IMR-90 (cell line): ENCODE measurements at places on chromosomes 2 and 18. TPM values are rescaled to one million over a fixed set of nuclear protein-coding genes. Genes with fewer than 3 reads are reported as not detected.

The RAD51AP2 gene
- not detected in 2 replicates for total RNA-seq

The CCL20 gene
- not detected in 2 replicates for total RNA-seq

DNA sequence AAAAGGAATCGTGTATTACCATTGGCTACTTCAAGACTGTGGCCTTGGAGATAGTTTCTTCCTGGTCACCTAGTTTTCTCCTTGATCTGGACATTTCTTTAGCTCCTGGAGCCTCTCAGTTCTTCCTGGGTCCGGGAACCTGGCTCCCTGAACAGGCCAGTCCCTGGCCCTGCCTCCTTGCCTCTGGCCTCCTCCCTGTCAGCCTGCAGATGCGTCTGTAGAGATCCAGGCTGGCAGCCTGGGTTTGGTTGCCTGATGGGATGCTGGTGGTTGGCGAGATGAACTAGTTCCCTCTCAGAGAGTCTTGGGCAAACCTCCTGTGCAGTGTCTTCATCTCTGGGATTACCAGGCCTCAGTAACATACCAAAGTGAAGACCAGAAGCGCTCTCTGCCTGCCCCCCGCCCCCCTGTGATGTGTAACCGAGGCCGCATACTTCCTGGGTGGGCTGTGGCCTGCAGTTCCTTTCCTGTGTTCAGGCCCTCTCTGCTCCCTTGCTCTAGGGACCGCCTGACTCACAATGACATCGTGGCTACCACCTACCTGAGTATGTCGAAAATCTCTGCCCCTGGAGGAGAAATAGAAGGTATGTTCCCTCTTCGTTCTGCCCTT, 85.4 kb downstream of the DYSF start:
- H3K27me3 ChIP-seq: peaks cover 15% of the 10 kb centered on the region
- H3K4me1 ChIP-seq: no peaks in the 10 kb centered on the region
- DNase-seq: no peak
- no peak overlapping the region for H3K27ac ChIP-seq
- H3K36me3 ChIP-seq: no peaks in the 10 kb centered on the region

GRCh38 chr18:77708826-77709506, 459.3 kb downstream of the GALR1 start:
- no peaks in the 10 kb centered on the region for H3K4me1 ChIP-seq
- no peak overlapping the region for H3K27ac ChIP-seq
- H3K27me3 ChIP-seq: no peaks in the 10 kb centered on the region
- no peaks in the 10 kb centered on the region for H3K36me3 ChIP-seq
- no peak for DNase-seq
- no peak overlapping the region for H3K4me3 ChIP-seq

DNA sequence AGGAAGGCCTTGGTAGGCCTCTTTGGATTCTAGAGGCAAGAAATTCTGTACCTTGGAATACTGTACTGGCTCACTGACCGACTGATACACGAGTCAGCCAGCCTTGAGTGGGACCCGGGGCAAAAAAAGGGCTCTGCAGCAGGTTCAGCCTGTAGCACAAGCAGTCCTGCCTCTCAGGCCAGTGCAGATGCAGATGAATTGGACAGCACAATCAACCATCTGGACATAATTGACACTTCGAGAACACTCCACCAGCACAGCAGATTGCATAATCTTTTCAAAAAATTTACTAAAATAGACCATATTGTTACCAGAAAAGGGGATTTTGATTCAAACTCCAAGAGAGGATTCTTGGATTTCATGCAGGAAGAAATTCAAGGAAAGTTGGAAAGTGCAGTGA, 241.6 kb downstream of the RPIA start:
- no peak overlapping the region for H3K4me3 ChIP-seq
- H3K36me3 ChIP-seq: no peaks in the 10 kb centered on the region
- H3K27me3 ChIP-seq: no peaks in the 10 kb centered on the region
- DNase-seq: no peak
- H3K27ac ChIP-seq: no peak overlapping the region

DNA sequence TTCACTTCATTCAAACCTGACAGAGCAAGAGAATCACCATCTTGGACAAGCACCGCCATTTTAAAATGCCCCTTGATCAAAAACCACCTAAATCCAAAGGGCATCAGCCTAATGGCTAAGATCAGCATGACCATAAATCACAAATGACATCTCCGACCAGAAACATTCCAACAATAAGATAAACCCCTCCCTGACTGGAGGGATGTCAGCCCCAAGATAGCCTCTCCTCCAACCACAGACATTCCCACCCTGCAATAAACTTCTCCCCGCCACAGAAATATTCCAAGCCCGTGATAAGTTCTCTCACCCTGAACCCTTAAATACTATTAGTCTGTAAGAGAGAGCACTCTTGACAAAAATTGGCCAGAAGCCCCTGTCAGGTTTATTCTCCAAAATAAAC, 21.6 kb upstream of the LYPD1 start:
- DNase-seq: no peak
- H3K27me3 ChIP-seq: no peaks in the 10 kb centered on the region
- H3K36me3 ChIP-seq: peaks cover 3% of the 10 kb centered on the region; the same call in 1 of the 2 replicates
- H3K4me1 ChIP-seq: peaks cover 16% of the 10 kb centered on the region
- H3K4me3 ChIP-seq: no peak overlapping the region

DNA sequence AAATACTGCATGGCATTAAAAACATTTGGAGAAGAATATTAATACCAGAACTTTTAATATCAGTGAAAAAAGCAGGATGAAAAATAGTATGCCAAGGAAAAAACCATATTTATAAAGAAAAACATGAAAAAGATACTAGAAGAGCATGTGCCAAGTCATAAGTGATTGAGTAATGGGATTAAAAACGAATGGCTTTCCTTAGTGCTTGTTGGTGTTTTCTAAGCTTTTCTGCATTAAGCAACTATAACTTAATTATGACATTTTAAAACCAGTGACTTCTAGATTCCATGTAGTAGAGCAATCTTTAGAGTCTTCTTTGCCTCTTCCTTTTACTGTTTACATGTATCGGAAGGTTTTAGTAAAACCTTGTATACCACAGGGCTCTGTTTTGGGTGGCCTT, 6.6 kb downstream of the MAPRE3 start:
- H3K27me3 ChIP-seq: no peaks in the 10 kb centered on the region; the same call in 1 of the 2 replicates
- no peak for DNase-seq
- H3K36me3 ChIP-seq: no peaks in the 10 kb centered on the region
- H3K27ac ChIP-seq: no peak overlapping the region
- H3K4me3 ChIP-seq: no peak overlapping the region

DNA sequence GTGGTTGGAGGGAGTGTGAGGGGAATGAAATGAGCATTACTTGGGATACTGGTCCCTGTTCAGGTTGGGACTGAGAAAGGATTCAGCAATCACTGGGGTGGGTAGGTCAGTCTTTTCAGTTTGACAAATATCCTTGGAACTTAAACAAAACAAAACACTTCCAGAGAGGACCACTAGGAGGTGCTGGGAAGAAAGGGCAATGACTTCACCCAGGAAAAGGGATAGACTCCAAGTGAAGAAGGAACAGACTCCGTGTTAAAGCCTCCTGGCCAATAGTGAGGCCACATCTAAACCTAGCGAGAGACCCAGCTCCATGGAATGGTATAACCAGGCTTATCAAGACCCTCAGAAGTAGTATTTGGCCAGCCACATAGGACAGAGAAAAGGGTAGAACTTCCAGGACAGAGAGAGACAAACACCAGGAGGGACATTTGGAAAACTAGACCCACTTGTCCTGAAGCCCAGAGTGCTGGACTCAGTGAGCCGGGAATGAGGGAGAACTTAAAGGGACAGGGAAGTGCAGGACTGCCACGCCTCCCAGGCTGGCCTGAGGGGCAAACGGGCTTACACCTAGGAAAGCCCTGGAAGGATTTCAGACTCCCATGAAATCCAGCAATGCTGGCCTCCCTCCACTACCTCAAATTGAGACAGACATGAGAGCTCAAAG, 19.6 kb upstream of the KCNG3 start:
- no peak overlapping the region for H3K4me3 ChIP-seq
- no peaks in the 10 kb centered on the region for H3K36me3 ChIP-seq
- no peaks in the 10 kb centered on the region for H3K4me1 ChIP-seq
- peak; percentile 43 for DNase-seq
- no peak overlapping the region for H3K27ac ChIP-seq
- H3K27me3 ChIP-seq: peaks cover 2% of the 10 kb centered on the region; the same call in 1 of the 2 replicates

GRCh38 chr2:240510513-240511210, 47.1 kb downstream of the ANKMY1 start:
- H3K27ac ChIP-seq: no peak overlapping the region
- H3K27me3 ChIP-seq: no peaks in the 10 kb centered on the region
- no peaks in the 10 kb centered on the region for H3K36me3 ChIP-seq
- no peak overlapping the region for H3K4me3 ChIP-seq

- H3K36me3 ChIP-seq: no peaks in the 10 kb centered on the region
- H3K4me3 ChIP-seq: no peak overlapping the region
- H3K27ac ChIP-seq: no peak overlapping the region
- H3K4me1 ChIP-seq: peaks cover 13% of the 10 kb centered on the region
- H3K27me3 ChIP-seq: no peaks in the 10 kb centered on the region
Measured at GRCh38 chr2:174011796-174012195, 46.6 kb upstream of the SP3 start.

DNA sequence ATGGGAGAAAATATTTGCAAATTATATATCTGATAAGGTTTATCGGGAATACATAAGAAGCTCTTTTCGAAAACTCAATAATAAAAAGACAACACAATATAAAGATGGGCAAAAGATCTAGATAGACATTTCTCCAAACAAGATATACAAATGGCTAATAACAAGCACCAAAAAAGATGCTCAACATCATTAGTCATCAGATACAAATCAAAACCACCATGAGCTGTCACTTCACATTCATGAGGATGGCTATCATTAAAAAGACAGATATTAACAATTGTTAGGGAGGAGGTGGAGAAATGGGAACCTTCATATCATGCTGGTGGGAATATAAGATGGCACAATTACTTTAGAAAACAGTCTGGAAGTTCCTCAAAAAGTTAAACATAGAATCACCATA, 48.1 kb downstream of the HS1BP3 start:
- H3K36me3 ChIP-seq: no peaks in the 10 kb centered on the region
- H3K4me1 ChIP-seq: peaks cover 5% of the 10 kb centered on the region
- no peak for DNase-seq
- H3K4me3 ChIP-seq: no peak overlapping the region
- H3K27me3 ChIP-seq: no peaks in the 10 kb centered on the region

DNA sequence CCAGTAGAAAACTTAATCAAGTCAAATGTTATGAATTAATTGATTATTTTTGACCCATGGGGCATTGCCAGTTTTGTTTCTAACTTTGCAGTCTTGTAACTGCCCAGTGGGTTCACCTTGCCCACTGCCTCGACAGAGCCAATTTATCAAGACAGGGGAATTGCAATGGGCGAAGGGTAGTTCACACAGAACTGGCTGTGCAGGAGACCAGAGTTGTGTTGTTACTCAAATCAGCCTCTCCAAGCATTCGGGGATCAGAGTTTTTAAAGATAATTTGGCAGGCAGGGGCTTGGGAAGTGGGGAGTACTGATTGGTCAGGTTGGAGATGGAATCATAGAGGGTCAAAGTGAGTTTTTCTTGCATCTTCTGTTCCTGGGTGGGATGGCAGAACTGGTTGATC, 168.5 kb upstream of the COPS8 start:
- peaks cover 16% of the 10 kb centered on the region for H3K27me3 ChIP-seq
- DNase-seq: no peak
- H3K27ac ChIP-seq: no peak overlapping the region
- no peak overlapping the region for H3K4me3 ChIP-seq

- H3K4me3 ChIP-seq: no peak overlapping the region
- H3K4me1 ChIP-seq: no peaks in the 10 kb centered on the region
- H3K27ac ChIP-seq: no peak overlapping the region
- DNase-seq: no peak
- H3K27me3 ChIP-seq: no peaks in the 10 kb centered on the region; the same call in 1 of the 2 replicates
Measured at GRCh38 chr2:7089898-7090510, 172.8 kb downstream of the RNF144A start.

DNA sequence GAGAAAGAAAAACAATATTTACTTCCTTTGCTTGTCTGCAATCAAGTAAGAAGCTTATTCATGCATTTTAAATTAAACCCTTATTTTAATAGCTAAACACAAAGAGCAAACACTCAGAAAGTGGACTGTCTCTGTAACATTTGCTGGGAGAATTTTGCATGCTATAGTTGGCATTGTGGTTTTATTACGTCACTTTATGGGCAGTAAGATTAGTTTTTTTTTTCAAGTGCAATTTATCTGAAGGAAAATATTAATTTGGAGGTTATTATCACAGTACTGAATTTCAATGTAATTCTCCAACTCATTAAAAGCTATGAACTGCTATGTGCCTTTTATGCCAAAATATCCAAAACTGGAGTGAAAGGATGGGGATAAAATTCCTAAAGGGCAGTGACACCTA, 103.3 kb downstream of the TMEFF2 start:
- no peaks in the 10 kb centered on the region for H3K27me3 ChIP-seq
- H3K36me3 ChIP-seq: no peaks in the 10 kb centered on the region
- H3K4me3 ChIP-seq: no peak overlapping the region
- no peak for DNase-seq

DNA sequence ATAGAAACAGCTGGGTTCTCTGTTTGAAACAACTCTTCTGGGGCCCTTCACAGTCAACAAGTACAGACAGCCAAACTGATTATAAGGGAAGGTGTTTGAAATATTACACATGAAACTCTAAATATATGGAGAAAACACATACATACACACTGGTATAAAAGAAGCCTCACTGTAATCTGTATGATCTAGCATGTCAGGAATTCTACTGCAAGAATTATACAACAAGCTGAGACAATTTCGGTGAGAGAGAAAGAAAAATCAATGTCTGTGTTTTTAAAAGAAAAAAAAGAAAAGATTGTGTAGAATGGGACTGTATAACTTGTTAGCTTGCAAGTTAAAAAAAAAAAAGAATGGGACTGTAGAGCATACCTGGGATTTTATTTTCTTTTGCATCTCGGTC, 26.3 kb downstream of the IRS1 start:
- DNase-seq: peak; percentile 44
- H3K27ac ChIP-seq: peak overlapping the region; percentile 98
- no peaks in the 10 kb centered on the region for H3K27me3 ChIP-seq
- H3K4me3 ChIP-seq: no peak overlapping the region
- H3K36me3 ChIP-seq: peaks cover 30% of the 10 kb centered on the region

- no peak overlapping the region for H3K4me3 ChIP-seq
- H3K36me3 ChIP-seq: no peaks in the 10 kb centered on the region
Measured at GRCh38 chr2:124563426-124563825, 538.3 kb downstream of the CNTNAP5 start.

GRCh38 chr2:30356776-30357175, 90.3 kb upstream of the LCLAT1 start:
- H3K27me3 ChIP-seq: no peaks in the 10 kb centered on the region
- no peak overlapping the region for H3K4me3 ChIP-seq
- no peak overlapping the region for H3K27ac ChIP-seq
- no peak for DNase-seq

DNA sequence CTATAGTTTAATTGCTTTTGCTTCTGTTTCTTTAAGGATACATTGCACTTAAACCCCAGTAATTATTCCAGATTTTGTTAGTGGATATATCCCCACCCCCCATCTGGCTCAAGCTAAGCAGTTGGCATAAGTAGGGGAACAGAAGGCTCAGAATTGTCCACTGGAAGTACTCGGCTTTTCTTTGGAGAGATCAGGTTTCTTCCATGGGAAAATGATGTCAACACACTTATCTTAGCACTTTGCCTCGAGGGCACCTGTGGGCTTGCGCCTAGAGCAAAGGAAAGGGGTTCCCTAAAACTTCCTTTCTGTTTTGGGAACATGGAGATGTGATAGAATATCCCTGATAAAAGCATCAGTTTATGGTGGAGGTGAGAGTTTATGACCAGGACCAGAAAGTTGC, 130.6 kb downstream of the FMNL2 start:
- H3K36me3 ChIP-seq: no peaks in the 10 kb centered on the region
- no peak overlapping the region for H3K27ac ChIP-seq
- DNase-seq: peak; percentile 17

GRCh38 chr2:139122711-139123158, 342.5 kb upstream of the NXPH2 start:
- no peaks in the 10 kb centered on the region for H3K36me3 ChIP-seq
- no peak overlapping the region for H3K4me3 ChIP-seq
- DNase-seq: no peak
- H3K4me1 ChIP-seq: no peaks in the 10 kb centered on the region
- no peaks in the 10 kb centered on the region for H3K27me3 ChIP-seq
- H3K27ac ChIP-seq: no peak overlapping the region
